Muscle of leg (tissue), 16 donors: ENCODE measurements at places on chromosomes 7 and 10. TPM values are rescaled to one million over a fixed set of nuclear protein-coding genes. Genes with fewer than 3 reads are reported as not detected.

DNA sequence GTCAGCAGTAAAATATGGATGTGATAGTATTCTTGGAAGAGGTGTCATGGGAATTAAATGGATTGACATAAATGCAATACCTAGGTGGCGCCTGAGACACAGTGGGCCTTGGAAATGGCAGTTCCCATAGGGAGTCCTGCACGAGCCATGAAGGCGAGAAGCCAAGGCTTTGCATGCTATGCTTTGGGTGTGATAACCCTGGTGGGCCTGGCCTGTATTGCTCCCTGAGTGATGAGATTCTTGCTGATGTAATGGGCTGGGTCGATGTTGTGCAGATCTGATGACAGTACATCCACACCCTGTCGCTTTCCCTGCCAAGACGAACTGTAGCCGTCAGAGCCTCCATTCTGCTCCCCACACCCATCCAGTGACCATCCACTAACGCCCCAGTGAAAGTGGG lies 46.4 kb downstream of the CREB5 start:
- H3K4me1 ChIP-seq = no peaks in the 10 kb centered on the region
- H3K27ac ChIP-seq = no peak overlapping the region
- H3K36me3 ChIP-seq = no peaks in the 10 kb centered on the region
- DNase-seq = peak; percentile 78
- H3K4me3 ChIP-seq = no peak overlapping the region

- H3K27me3 ChIP-seq = no peaks in the 10 kb centered on the region
- H3K4me3 ChIP-seq = peak overlapping the region; percentile 66
- no peak for DNase-seq
Observed at GRCh38 chr10:43605850-43606322, 352 bp upstream of the ZNF485 start.

Gene MINPP1
- 12.1 TPM for total RNA-seq

Gene ZEB1
- total RNA-seq = 91.9 TPM

DNA sequence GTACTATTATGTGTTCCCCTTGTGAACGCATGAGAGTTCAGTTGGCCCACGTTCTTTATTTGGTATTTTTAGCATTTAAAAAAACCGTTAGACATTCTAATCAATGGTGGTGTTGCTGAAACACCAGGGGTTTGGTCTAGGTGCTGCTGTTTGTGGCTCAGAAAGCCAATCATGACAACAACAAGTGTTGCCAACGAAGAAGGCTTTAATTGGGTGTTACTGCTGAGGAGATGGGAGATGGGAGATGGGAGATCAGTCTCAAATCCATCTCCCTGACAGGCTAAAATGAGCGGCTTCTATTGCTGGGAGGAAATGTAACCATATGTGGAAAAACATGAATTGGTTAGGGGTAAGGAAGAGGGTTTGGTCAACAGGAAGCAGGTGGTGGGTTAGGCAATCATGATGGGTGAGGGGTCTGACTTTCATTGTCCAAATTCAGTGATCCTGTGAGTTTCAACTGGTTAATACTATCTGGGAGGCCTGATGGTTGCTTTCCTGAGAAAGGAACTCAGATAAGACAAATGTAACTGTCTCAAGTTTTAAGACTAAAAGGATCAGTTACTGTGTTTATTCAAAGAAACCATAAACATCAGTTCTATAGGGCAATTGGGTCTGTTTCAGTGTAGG lies 4.6 kb upstream of the ZNF425 start:
- H3K27ac ChIP-seq = no peak overlapping the region
- H3K4me3 ChIP-seq = no peak overlapping the region
- H3K27me3 ChIP-seq = no peaks in the 10 kb centered on the region
- DNase-seq = no peak
- peaks cover 5% of the 10 kb centered on the region for H3K4me1 ChIP-seq
- H3K36me3 ChIP-seq = peaks cover 15% of the 10 kb centered on the region

GRCh38 chr10:77932016-77932715 lies 5.6 kb upstream of the DLG5 start:
- H3K4me1 ChIP-seq = peaks cover 12% of the 10 kb centered on the region
- H3K27me3 ChIP-seq = peaks cover 9% of the 10 kb centered on the region
- no peak overlapping the region for H3K27ac ChIP-seq
- DNase-seq = no peak

GRCh38 chr10:11697718-11698527 lies 44.3 kb upstream of the ECHDC3 start:
- no peak for DNase-seq
- peaks cover 2% of the 10 kb centered on the region for H3K27me3 ChIP-seq
- H3K4me3 ChIP-seq = no peak overlapping the region
- H3K36me3 ChIP-seq = no peaks in the 10 kb centered on the region
- H3K27ac ChIP-seq = no peak overlapping the region

Gene FANK1
- total RNA-seq = 0.80 TPM

Gene PDE6C
- not detected for total RNA-seq

GRCh38 chr10:60203993-60204618 lies 185.6 kb downstream of the ANK3 start:
- H3K27me3 ChIP-seq = no peaks in the 10 kb centered on the region
- peak; percentile 53 for DNase-seq
- H3K4me1 ChIP-seq = peaks cover 3% of the 10 kb centered on the region
- H3K36me3 ChIP-seq = no peaks in the 10 kb centered on the region
